Hematopoietic multipotent progenitor cell treated with erythropoietin and hydrocortisone succinate and interleukin-3 and kit ligand, for 6 days (in vitro differentiated cells): ENCODE measurements at places on chromosomes 12 and 14.

DNA sequence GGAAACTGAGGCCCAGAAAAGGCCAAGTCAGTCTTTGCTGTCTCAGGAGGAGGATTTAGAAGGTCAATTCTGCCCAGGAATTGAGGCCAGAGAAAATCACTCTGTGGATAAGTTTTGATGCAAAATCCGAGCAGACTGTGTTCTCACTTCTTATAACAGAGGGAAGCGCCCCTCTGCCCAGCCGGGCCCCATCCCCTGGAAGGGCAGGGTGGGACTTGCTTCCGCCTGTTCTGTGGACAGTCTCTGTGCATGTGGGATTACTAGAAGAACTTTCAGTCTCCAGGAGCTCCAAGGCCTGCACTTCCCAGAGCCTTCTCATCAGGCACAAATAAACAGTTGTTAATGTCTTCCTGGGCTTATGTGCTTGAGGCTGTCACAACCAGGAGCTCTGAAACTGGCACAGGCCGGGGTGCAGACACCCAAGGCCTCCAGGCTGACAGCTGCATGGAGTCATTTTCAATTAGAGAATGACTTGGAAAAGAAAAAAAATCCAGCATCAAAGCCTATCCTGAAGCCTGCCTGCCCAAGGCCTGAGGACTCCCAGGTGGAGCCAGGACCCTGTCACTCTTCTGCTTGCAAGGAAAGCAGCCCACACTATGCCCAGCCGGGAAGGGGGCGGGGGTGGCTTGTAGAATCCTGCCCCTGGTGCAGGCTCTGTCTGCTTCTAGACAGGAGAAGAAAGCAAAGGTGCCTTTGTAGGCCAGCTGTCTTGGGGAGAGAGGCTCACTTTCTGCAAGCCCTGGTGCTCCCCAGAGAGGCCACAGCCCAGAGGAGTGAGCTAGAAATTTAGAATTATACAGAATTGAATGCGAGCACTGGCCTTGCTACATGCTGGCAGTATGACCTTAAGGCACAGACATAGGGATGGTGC is 84.7 kb downstream of the NTF3 start:
- no peak for DNase-seq

DNA sequence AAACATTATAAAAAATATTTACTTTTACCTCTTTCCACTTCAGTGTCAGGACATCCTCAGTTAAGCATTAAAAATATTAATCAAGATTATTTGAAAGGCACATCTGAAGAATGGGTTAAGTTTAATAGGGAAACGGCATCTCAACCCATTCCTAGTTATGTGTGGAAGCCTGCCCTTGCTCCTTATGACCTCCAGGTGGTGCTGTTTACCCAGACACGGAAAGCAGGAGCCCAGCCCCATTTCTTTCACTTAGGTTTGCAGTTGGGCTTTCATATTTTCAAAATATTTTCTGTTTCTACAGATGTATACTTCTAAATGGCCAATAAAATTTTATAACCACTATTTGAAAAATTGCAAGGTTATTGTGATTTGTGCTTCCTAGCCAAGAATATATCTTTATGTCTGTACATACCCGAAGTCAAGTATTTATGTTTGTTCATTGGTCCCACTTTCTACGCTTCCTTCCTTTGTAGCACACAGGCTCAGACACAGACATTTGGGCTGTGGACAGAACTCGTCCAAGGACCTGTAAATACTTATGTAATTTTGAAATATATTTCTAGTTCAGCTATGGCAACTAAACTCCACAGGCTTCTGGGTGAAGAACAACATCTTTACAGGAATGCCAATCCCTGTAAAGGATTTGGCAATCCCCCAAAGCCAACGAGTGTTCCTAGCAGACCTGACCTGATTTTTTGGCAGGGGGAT is 247.1 kb downstream of the AKAP6 start:
- peak; percentile 81 for DNase-seq

DNA sequence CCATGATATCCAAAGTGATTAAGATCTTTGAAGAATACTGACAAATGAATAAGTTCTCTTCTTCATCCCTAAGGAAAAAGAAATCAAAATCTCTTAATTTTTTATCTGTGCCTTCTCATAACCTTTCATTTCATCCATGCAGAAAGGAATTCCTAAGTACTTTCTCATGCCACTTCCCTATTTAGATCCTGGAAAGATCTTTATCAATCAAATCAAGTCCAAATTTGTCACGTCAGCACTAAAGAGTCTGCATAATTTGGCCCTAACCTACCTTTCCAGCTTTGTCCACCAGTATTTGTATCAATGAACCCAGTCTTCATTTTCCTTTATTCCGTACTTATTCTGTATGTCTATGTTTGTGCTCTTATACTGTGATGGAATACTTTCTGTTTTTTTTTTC is 41.2 kb downstream of the VEZT start:
- no peak for DNase-seq

- no peak for DNase-seq
Observed at GRCh38 chr14:47720281-47720680, 44.9 kb upstream of the MDGA2 start.

DNA sequence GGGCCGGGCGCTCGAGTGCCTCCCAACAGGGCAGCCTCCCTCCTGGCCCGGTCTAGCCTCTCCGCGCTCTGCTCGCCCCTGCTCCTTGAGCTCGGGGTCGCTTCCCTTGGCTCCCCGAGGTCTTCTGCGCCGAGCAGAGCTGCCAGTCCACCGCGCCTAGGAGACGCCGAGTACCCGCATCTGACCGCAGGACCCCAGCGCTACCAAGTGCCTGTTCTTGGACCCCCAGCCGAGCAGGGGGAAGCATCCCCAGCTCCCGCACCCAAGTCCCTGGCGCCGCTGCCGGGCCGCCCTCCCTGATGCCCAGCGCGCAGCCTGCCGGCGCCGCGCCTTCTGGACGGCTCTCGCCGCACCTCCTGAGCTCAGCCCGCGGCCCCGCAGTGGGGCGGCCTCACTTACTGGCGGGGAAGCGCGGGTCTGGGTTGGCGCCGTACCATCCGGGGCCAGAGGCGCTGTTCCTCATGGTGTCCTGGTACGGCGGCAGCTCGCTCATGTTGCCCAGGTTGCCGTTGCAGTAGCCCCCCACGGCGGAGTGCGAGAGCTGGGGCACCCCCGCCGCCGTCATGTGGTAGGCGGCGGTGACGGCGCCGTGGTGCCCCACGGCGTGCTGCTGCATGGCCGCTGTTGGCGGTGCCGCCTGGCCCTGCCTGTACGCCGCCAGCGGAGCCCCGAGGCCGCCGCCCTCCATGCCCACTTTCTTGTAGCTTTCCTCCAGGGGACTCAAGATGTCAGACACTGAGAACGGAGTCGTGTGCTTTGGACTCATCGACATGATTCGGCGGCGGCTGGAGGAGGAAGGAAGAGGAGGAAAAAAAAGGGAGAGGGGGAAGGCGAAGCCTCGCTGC is 1.2 kb downstream of the NKX2-1 start:
- DNase-seq = no peak

DNA sequence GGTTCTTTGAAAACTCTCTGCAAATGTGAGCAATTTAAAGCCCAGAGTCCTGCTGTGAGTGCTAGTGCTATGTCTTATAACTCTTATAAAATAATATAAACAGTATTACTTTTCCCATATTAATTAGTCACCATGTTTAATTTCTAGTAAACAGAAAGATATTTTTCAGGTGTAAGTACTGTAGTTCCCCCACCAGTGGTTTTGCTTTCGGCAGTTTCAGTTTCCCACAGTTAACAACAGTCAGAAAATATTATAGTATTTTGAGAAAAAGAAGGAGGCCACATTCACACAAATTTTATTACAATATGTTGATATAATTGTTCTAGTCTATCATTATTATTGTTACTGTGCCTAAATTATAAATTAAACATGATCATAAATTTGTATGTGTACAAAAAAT is 800.5 kb downstream of the LRFN5 start:
- DNase-seq = no peak

- DNase-seq = no peak
Observed at GRCh38 chr12:121770388-121770787, 23.1 kb downstream of the RHOF start.

DNA sequence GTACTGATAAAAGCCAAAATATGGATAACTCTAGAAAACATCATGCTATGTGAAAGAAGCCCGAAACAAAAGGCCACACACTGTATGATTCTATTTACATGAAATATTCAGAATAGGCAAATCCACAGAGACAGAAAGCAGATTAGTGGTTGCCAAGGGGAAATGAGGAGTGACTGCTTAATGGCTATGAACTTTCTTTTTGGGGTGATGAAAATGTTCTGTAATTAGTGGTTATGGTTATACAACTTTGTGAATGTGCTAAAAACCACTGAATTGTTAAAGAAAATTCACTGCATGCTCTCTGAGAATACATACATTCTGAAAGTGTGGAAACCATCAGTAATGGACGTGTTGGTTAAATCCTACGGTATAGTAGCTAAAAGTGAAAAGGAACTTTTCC is 39.9 kb upstream of the STON2 start:
- no peak for DNase-seq

DNA sequence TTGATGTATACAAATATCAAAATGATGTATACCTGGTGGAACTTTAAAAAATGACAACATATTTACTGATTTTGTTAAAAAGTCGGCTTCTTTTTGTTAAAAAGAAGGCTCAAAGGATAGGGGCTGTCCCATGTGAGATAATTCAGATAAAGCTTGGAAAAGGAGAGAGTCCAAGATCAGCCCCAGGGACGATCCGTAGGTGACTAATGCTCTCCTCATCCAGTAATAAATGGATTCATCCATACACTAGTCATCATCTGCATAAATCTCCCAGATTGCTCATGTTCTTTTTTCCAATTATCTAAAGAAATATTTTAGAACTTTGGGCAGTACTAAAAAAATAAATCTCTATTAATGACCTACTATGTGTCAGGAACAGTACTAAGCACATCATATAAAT is 23.4 kb upstream of the FSCB start:
- no peak for DNase-seq

GRCh38 chr12:51389302-51389999 is 1.8 kb downstream of the GALNT6 start:
- peak; percentile 96 for DNase-seq

GRCh38 chr14:75280831-75281653 is 2.4 kb downstream of the FOS start:
- DNase-seq = no peak

DNA sequence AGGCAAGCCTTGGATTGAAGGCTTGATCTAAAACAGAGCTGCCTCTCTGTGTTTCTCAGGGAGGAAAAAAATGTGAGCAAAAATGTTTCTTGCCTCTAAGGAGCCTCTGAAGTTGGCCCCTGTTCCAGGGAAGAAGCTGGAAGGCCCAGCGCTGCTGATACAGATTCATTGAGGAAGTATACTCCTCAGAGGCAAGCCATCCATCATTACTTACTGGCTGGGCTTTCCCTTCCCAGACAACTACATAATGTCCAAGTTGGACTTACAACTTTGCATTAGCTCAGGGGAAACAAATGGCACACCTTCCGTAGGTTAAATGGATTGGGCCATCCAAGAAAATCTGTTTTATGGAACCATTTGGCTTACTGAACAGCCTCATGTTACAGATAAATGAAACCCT is 263.7 kb upstream of the SEL1L start:
- no peak for DNase-seq

GRCh38 chr12:95790917-95791849 is 619 bp upstream of the NTN4 start:
- peak; percentile 18 for DNase-seq

GRCh38 chr12:100473716-100474150 is at the start of gene NR1H4:
TSS of gene NR1H4 (plus strand) at chr12:100473866. CDS start at chr12:100493324, 19,458 bp downstream.
- DNase-seq = no peak

DNA sequence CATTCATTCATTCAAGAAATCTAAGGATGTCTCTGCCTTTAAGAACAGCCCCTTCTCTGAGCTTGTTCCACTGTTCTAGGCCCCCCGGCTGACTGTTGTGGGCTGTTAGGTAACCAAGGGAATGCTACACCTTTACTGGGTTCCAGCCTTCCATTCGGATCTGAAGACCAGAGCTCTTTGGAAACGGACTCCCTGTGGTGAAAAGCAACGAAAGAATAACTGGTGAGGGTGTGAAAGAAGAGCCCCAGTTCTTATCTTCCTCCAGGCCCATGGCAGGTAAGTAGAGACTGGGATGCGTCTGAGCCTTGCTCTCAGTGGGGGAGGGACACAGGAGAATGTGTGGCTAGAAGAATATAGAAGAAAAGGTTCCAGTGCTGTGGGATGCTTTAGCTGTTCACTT is 207.4 kb downstream of the TMEM132D start:
- no peak for DNase-seq

GRCh38 chr12:116626153-116626552 is 67.0 kb downstream of the MAP1LC3B2 start:
- DNase-seq = no peak

GRCh38 chr14:27063959-27064358 is 466.1 kb upstream of the NOVA1 start:
- no peak for DNase-seq

DNA sequence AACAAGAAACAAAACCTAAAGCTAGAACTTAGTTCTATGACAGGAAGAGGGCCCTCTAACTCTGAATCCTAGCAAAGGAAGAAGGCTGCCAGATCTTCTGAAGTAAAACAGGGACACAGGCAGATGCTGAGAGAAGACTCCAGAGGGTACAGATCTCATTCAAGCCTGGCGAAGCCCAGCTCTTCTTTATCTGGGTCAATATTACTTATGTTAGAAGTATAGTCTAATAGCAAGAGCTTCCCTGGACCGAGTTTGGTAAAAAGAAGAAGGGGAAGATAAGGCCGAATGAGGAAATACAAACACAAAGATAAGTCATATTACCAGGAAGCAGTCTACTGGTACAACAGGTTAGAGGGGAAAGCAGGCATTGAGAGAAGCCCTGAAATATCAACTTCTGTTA is 79.9 kb upstream of the CCDC91 start:
- peak; percentile 38 for DNase-seq

GRCh38 chr12:132806857-132807256 is 21.8 kb downstream of the GOLGA3 start:
- no peak for DNase-seq

DNA sequence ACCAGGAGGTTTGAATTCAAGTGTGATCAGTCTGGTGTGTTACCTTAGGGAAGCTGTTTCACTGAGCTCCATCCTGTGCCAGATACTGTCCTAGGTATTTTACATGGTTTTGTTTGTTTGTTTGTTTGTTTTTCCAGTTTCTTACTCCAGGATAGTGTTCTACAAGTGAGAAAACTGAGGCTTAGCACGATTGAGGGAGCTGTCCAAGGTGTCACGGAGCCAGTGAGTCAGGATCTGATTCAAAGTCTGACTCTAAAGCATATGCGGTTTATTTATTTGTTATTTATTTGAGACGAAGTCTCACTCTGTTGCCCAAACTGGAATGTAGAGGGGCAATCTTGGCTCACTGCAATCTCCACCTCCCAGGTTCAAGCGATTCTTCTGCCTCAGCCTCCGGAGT is 79.7 kb upstream of the GNG2 start:
- no peak for DNase-seq

DNA sequence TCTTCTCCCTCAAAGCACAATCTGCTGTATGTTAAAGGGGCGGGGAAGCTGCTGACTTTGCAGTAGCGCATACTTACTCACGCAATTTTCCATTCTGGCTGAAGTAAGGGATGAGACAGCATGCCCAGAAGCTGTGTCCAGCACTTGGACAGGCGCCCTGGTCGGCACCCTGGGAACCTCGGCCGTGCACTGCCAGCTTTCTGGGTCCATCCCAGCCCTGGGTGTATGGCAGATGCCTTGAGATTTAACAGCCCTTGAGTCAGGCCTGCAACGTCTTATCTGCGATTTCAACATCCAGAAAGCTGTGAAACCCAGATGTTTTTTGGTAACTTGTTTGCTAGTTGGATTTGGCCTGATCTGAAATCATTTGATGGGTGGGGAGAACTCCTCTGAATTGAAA is 16.1 kb downstream of the EML1 start:
- DNase-seq = no peak

- no peak for DNase-seq
Observed at GRCh38 chr12:27623645-27624044, 72.6 kb upstream of the REP15 start.
